Inflammatory macrophage treated with lipopolysaccharide for 4 hours (primary cell): ENCODE measurements at places on chromosomes 5 and 9.

DNA sequence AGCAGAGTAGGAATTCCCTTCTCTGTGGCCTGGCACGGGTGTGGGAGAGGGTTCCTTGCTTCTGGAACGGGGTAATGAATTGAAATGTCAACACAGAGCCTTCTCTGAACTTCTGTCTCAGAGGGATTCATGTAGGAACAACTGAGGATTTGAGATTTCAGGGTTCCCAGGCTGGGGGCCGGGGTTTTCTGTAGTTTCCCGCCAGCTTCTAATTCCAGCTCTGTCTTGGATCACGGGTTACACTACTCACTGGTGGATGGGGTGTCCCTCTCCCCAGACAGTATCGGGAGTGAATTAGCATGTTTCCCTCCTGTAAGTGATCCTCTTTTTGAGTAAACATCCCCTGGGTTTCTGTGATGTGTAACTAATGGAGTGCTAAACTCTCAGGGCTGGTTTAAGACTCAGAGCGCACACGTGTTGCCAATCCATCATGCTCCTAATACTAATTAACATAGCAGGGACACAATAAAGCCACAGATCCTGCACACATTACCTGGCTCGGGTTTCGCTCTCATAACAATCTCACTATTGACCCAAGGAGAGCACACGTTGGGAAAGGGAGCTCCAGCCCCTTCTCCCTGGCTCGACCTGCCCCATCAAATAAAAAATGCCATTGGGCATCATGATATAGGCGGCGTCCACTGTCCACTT, 18.1 kb upstream of the DMRT2 start:
- DNase-seq = no peak

GRCh38 chr9:131098391-131099101, 2.2 kb downstream of the AIF1L start:
- no peak for DNase-seq

GRCh38 chr5:6636293-6636692, 3.1 kb downstream of the SRD5A1 start:
- DNase-seq = no peak

DNA sequence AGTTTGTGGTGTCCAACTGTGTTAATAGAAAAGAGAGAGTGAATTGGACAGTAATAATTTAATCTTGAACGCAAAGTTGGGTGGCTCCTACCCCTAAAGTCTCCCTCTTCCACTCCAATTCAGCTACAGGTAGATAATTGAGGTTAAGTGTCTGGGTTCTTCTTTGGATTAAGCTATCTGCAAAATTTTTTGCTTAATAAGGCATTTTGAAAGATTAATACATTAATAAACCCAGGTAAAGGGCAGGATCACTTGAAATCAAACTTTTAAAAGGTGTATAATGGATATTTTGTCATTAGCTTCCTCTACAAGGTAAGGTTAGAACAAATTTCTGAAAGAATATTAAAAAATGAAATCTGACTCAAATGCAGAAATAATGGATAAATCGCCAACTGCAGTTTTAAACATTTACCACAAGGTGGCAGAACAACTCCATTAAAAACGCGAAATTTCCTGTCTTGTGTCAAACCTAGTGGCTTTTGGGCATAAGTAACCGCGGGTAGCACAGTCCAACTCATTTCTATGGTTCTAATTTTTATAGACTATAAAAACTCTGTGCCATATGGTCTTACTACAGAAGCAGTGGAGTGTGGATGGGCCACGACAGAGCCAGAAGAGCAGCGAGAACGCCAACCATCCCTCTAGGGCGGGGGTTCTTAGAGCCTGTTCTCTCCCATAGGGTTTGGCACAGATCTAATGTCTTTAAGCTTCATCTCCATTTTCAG, 276.5 kb downstream of the ARHGEF28 start:
- DNase-seq = peak; percentile 50

- DNase-seq = no peak
Observed at GRCh38 chr9:16010221-16010620, 457.4 kb downstream of the CCDC171 start.

GRCh38 chr9:83933790-83934189, 12.6 kb upstream of the KIF27 start:
- peak; percentile 54 for DNase-seq

- DNase-seq = no peak
Observed at GRCh38 chr9:135524130-135524861, 3.1 kb downstream of the LCN1 start.

GRCh38 chr9:118578467-118578866, 790.8 kb downstream of the BRINP1 start:
- no peak for DNase-seq

- no peak for DNase-seq
Observed at GRCh38 chr5:42487077-42487476, 63.8 kb downstream of the GHR start.

GRCh38 chr5:108436696-108437095, 54.8 kb upstream of the FBXL17 start:
- no peak for DNase-seq

DNA sequence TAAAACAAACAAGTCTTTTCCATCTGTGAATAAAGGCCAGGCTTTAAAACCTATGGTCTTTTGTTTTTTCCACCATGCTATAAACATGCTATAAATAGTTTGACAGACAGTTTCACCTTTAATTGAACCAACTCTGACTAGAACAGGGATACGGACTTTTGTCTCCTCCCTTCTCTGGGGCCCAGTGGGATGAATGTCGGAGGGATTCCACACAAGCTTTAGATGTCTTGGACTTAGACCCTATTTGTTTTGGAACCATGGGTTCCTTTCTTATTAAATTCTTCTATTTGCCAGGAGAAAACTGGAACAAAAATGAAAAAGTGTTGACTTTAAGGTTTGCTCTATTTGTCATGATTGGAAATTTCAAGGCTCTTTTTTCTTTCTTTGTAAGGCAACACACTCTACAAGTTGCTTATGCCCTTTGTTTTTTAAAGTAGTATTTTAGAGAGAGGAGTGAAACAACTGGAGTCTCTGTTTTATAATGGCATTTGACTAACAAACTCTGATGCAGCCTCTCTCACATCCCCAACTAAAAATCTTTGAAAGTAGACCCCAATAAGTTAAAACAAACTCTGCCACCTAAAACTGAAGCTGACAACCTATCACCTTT, 145.3 kb downstream of the MLLT3 start:
- DNase-seq = no peak

DNA sequence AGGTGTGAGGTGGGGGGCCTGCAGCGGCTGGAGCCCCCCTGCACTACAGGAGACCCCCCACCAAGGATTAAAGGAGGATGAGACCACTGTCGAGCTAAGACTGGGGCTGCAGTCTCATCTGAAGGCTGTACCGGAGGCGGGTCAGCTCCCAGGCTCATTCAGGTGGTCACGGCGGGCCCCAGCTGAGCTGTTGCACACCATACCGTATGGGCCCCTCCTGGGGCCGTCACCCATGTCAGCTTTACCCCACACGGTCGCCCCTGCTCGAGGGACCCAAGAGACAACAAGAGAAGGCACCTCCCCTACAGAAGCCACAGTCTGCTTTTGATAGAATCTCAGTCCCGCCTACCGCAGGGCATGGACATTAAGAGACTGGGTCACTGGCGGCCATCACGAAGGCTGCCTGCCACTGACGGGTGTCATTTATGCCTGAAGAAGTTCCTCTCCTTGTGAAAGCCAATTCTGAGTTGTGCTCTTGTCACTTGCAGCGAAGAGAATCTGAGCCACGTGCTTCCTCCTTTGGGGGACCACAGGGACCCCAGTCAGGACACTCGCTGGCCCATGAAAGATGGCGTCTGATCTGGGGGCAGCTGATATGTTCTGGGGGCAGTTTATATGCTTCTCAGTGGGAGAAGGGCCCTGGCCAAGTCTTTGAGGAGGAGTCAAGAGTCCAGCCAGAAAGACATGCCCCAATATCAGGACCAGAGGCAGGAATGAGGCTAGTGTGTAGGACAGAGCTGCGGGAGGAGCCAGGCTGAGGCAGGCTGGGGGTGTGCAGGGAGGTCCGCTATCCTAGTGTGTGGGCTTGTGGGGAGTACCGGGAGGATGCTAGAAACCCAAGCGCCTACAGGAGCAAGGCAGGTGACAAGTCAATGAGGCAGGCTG, 102.4 kb downstream of the ZNF354C start:
- no peak for DNase-seq
